ENCODE measurements at places on chromosomes 11 and 22.

- DNase-seq, result no peak
Observed at GRCh38 chr11:82639251-82639650, 94.4 kb downstream of the FAM181B start.

DNA sequence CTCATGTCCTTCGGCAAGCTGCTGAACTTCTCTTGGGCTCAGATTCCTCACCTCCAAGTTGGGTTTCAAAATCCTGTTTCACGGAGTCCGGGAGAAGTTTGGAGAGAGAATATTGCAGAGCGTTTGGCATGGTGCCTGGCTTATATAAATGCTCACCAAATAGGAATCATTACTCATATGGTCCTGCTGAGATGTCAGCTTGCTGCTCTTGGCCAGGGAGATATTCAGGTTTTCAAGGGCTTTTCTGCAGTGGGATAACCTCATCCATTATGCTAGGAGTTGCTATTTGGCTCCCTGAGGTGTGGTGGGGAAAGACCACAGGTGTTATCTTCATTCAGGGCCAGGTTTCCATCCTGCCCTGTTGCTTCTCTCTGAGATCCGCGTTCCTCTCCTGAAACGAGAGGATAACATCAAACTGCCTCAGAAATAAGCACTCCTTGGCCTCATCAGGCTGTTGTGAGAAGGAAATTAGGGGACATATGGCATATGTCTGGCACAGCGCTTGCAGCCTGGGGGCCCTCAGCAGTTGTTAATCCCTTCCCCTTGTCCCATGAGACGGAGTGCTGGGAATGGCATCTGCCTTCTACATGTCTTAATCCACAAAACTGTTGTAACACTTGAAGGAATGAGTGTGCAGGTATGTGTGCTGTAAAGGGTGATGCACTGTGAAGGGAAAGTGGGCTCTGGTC is 29.9 kb upstream of the ACER3 start:
- no peak for DNase-seq

GRCh38 chr11:31725176-31725575 is 85.9 kb downstream of the PAX6 start:
- DNase-seq, result no peak

DNA sequence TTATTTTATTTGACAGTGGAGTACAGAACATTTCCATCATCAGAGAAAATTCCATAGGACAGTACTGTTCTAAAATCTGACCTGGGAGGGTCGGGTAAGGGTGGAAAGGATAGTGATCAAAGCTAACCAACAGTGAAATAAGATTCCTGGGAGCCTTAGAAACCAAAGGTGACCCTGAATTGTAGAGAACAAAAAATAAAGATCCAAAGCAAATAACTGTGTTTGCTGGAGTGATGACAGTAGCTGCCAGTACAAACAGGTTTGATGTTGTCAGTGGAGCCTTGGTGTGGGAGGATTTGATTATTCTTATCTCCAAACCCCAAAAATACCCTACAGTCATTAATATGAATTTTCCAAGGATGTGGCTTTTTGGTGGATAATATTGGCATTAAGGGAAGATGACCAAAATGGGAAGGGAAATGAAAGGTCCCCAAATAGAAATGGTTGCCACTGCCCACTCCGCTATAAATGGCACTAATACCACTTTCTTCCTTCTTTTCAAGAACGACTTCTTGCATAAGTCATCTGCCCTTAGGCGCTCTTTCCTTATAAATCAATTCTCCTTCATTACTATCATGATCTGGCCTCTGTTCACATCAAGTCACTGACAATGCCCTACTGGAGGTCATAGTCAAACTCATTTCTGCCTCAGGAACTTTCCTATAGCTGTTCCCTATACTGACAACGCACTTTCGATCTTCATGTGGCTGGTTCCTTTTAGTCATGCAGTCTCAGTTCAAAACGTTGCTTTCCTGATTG is 44.4 kb downstream of the EHF start:
- no peak for DNase-seq

DNA sequence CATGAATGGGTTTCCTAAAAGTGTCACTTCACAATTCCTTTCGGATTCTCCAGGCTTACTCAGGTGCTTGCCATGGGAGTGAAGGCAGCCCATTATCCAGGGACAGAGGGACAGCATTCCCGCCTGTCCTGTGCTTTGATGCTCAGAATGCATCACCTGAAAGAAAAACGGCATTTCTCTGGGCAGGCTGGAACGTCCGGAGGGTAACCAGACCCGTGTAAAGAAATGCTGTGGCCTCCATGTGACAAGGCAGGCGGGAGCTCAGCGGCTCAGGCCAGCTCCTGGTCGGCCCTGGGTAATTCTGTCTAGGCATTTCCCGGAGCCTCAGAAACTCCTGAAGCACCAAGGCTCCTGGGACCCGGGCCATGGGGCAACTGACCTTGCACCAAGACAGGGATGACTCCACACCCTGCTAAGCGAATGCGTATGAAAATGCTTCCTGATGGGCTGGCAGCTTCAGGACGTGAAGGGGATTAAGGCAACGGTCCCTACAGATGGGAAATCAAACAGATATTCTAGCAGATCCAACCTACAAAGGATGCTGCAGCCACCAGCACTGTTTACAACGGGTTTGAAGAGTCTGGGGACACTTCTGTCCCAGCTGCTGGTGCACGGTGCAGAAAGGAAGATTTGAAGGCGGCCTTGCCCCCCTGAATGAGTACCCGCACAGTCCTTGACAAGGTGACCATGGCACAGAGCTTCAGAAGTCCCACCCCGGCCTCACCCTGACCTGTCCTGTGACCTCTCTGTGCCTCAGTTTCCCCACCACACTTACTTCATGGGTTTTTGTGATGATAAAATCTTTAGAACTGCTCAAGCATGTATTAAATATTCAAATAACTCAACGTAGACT is 13.6 kb upstream of the FGF3 start:
- no peak for DNase-seq

GRCh38 chr11:111697933-111698371 is 68.2 kb downstream of the PPP2R1B start:
- no peak for DNase-seq

DNA sequence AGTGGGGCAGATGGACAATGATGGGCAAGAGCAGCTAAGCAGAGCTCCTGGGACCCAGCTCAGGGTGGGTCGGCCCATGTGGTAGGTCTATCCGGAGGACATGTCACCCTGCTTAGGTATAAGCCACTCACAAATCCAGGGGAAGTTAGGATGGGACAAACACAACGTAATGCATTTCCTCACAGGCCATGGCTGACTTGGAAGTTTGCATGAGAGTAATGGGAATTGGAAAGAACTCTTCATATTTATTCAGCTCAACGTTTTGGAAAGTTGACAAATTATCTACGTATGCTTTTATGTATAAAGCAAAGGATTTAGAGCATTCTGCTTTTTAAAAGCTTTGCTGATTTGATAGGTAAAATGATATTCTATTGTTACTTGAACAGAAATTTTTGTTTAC is 74.9 kb downstream of the SMCO4 start:
- no peak for DNase-seq

GRCh38 chr22:39155421-39155820 is 2.9 kb upstream of the CBX7 start:
- DNase-seq, result no peak

GRCh38 chr11:44997566-44997965 is 46.9 kb upstream of the TP53I11 start:
- no peak for DNase-seq

DNA sequence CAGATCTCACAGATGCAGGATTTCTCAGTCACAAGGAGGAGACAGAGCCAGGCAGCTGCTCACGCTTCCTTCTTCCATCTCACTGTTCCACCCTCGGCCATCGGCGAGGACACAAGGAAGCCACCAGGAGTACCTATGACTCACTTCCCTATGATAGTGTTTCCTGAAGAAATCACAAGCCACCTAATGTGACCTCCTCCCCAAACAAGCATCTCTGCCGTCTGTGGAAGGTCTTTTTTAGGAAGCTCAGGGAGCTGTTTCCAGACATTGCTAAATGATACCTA is 672.7 kb downstream of the TBC1D22A start:
- DNase-seq, result no peak

DNA sequence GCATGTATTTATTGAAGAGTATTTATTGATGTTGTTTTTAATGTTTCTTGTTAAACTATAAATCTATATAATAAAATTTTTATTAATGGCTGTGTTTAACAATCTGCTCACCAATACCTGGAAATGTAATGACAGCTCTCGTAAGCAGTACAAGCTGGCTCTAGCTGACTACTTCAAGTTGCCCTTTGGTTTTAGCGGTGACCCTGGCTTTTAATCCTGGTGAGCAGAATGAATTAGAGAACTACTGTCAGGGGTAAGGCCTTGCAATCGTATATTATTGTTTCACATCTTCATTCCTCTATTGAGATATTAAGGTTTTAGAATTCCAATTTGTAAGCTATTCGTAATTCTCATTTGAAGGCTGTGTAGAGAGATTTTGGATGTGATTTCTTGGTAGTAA is 372.2 kb downstream of the METTL15 start:
- DNase-seq, result no peak

DNA sequence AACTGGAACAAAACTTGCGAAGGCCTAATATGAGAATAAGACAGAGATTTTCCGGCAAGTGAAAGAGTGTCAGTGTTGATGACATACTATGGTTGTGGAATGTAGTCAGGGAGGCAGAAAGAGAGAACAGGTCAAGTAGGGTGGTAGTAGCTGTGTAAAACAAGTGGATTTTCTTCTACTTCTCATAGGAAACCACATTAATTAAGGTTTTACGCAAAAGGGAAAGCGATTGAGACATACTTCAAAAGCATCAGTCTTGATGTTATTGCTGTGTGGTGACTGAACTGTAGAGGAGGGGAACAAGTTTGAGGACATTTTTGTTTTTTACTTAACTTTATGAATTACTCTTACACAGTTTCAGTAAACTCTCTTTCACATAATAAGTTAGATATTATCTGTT is 186.0 kb upstream of the CNTN5 start:
- no peak for DNase-seq

- DNase-seq, result peak; percentile 42
Observed at GRCh38 chr11:35623621-35624168, 5.4 kb downstream of the FJX1 start.

- DNase-seq, result no peak
Observed at GRCh38 chr11:78748918-78749690, 174.4 kb upstream of the NARS2 start.

DNA sequence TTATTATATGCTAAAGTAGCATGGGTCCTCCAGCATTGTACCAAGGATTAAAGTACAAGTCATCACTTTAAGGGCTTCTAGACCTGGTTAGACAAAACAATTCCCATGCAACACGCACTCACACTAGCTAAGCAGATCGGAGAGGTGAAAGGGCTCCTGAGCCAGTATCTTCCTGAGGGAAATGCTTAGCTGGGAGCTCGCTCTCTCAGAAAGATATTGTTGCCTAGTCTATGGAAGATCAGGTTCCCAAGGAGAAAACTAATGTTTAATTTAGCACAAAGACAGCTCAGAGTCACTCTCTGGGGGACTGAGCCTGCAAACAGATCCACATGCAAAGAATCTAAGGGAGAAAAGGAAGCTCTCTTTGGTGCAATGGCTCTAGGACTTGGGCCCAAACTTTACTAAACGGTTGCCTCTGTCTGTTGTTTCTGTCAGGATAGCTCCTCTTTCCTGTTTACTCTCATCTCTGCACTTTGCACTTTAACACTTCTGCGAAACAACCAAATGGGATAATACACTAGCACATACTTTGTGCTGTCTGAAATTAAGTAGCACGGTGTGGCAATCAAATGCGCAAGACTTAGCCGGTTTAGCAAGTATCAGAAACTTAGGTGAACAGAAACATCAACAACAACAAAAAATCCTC is 10.7 kb downstream of the MAML2 start:
- DNase-seq, result no peak

GRCh38 chr22:17846326-17846992 is 72.2 kb upstream of the BID start:
- DNase-seq, result no peak

DNA sequence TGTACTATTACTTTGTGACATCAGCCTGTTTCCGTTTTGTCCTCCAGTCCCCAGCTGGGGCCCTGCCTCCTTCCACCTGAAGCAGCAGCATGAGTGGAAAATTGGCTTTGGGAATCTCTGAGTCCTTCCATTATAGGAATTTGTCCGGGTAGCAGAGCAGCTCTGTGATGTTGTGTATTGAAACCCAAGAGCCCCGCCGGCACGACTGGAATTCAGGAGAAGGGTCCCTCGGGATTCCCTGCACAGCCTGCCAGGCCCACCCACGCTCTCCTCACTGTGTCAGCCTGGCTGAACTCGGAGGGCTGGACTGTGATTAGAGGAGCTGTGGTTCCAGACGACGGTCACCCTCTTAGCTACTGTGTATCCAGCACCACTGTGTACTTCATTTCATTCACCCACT is 18.8 kb upstream of the TSPAN18 start:
- DNase-seq, result no peak

DNA sequence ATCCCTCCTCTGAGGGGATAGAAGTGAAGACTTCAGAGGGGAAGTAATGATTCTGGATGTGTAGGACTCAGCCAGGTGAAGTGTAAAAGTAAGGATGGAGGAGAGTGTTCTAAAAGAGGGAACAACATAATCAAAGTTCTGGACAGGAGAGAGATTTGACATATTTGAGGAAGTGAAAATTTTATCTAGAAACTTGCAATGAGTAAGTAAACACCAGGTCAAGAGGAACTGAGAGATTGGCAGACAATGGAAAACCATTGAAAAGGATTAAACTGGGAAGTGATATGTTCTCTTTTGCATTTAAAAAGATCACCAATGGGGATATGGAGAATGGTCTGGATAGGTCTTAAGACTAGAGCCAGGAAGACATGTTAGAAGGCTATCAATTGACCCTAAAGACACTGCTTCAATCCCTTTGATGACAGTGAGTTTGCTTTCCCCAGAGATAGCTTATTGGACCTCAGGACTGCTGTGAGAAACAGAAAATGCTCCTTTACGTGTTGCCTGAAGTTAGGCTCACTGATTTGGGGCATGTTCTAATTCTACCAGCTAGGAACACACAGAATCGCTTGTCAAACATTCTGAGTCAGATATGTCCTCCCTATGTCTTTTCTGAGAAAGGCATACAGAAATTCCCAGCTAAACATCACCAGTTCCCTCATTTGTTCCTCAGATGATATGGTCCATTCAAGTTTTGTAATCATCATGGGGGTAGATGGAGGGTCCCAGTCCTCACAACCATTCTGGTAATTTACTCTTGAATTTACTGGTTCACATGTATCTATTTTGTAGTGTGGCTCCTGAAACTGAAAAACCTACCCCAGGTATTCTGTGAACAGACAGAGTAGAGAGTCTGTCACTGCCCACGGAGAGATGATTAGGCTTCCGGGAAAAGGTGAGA is 144.9 kb downstream of the MAML2 start:
- DNase-seq, result no peak

- no peak for DNase-seq
Observed at GRCh38 chr22:46969491-46969890, 207.0 kb downstream of the TBC1D22A start.

GRCh38 chr11:108224911-108225786 is 2.3 kb downstream of the ATM start:
- DNase-seq, result peak; percentile 86

GRCh38 chr11:89452780-89453179 is 38.4 kb downstream of the NOX4 start:
- DNase-seq, result no peak

All from suppressor macrophage (primary cell).